ENCODE measurements at places on chromosomes 2 and 18. TPM values are rescaled to one million over a fixed set of nuclear protein-coding genes. Genes with fewer than 3 reads are reported as not detected.
A peak's percentile ranks its signal among the peaks of the same experiment; 100 is the strongest.

DNA sequence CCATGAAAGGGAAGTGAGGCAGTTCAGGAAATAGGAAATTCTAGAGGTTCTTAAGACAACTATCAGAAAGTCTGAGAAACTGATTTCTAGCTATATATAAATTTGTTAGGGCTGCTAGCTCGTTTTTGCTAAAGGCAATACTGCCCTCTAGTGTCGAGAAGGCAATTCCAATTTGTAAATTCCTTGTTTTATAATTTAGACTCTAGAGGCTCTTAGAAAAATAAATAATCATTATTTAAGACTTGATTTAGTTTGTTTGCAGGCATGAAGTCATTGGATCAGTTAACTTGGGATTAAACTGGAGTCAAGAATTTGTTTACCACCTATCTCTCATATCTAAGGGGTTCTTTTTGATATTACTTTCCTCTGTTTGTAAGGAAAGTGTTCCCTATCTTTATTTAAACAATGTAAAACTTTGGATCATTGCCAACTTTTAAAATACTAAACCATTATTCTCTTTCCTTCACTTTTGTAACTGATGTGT lies 66.2 kb downstream of the ACVR2A start:
- DNase-seq, result peak; percentile 28

The TSPYL6 gene
- not detected for total RNA-seq

DNA sequence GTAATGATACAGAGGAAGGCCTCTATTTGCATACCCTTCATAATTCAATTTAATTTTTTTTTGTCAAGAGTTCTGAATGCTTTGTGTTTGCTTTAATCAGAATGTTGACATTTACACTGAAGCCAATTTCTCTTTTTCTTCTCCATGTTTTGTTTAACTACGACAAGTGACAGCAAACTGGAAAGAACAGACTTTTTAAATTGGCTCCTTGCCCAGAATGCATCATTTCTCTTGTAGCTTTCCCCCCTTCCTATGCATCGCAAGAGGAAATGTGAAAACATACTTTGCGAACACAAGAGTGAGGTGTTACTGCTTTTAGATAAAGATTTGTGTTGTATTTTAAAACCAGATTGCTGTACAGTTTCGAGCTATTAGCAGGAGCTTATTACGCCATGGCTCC lies 955.2 kb upstream of the CELF4 start:
- no peak for DNase-seq

- no peak for DNase-seq
These were observed 263.1 kb downstream of the LOXHD1 start for GRCh38 chr18:46393961-46394360.

The CTLA4 gene
- total RNA-seq, result 0.08 TPM

- DNase-seq, result no peak
These were observed 86.0 kb upstream of the TWIST2 start for GRCh38 chr2:238761868-238762267.

GRCh38 chr2:241981076-241981700 lies 111.7 kb downstream of the RTP5 start:
- DNase-seq, result no peak

Data from Panc1 (cell line).